ENCODE measurements at places on chromosomes 16 and 17.

DNA sequence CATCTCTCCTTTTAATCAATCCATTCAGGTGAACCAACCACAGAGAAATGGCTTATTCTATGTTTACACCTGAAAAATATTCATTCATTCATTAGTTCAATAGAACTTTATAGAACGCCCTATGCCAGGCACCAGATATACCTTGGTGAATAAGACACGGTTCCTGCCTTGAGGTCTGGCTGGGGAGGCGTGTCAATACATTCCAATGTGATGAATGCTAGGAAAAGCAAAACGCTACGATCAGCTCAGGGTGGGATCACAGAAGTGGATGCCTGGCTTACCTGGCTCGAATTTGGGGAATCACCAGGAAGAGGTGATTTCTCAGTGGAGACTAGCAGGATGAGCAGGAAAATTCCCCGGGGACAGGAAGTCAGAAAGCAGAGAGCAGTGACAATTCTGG, 17.5 kb upstream of the WFIKKN2 start:
- DNase-seq, result peak; percentile 21

- peak; percentile 91 for DNase-seq
Observed at GRCh38 chr16:54373534-54374520, 87.2 kb upstream of the IRX3 start.

DNA sequence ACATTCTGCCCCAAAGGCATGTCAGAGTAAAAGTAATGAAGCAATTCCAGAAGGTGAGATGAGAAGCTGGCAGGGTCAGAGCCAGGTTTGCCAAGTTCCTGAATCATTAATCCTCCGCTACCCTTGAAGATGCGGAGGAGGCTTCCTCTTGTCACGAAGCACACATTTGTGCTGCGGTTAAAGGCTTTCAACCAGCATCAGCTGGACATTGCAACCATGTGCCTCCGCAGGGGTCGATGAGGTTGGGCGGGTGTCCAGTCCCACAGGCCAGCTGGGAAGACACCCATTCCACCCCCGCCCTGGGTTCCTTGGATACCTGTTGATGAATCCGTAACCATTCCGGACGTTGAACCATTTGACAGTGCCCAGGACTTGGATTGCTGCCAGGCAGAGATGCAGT, 1.3 kb downstream of the YBX2 start:
- DNase-seq, result no peak

DNA sequence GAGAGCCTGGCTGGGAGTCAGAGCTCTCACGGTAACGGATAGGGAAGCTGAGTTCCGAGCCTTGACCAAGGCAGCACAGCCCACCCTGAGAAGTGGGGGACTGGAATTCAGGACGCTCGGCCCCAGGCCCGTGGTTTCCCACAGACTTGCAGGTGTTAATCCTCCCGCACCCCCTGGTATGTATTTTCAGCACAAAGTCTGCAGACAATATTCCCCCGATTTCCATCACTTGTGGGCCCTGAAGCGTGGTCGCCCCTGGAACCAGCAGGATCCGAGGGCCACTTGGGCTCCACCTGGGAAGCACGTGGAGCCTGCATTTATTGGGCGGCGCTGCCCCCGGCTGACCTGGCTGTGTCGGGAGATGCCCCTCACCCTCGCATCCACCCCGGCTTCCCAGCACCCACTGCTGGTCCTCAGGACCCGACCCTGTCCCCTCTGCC, 60.2 kb downstream of the WSB1 start:
- DNase-seq, result no peak

- DNase-seq, result no peak
Observed at GRCh38 chr17:16425202-16425601, 9.8 kb downstream of the TRPV2 start.

GRCh38 chr17:4358154-4358553, 8.3 kb downstream of the UBE2G1 start:
- no peak for DNase-seq

DNA sequence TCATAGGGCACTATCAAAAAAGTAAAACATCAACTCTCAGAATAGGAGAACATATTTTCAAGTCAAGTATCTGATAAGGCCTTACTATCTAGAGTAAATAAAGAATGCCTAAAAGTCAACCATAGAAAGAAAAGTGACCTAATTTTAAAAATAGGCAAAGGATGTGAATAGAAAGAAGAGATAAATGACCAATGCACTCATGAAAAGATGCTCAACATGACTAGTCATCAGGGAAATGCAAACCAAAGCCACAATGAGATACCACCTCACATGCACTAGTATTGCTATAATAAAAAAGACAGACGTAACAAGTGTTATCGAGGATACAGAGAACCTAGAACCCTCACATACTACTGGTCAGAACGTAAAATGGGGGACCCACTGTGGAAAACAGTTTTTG, 90.8 kb downstream of the DYNLRB2 start:
- DNase-seq, result peak; percentile 29

GRCh38 chr17:60863892-60864707, 186.4 kb downstream of the BCAS3 start:
- DNase-seq, result peak; percentile 44

DNA sequence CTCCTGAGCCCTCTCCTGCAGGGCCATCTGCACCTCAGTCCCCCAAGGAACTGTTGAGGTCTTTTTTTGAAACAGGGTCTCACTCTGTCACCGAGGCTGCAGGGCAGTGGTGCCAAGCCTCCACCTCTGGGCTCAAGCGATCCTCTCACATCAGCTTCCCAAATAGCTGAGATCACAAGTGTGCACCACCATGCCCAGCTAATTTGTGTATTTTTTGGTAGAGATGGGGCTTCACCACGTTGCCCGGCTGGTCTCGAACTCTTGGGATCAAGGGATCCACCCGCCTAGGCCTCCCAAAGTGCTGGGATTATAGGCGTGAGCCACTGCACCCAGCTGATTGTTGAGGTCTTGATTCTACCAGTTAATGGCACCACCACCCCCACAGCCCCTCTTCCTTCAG, 27.9 kb upstream of the ENDOV start:
- DNase-seq, result no peak

DNA sequence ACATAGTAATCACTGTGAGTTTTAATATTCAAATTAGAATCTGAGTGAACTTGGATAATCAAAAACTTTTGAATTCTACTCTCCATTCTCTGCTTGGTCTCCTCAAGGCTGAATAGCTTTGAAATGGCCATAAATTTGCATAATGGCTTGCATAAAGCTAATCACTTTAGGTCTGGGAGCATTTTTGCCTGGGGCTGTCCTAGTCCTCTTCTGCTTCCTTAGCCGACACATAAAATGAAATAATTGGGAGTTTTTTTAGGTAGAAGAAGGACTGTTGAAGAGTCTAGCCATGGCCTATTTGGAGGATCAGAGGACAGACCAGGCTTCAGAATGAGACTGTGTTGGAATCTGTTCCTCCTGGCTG, 91.4 kb upstream of the EEF2KMT start:
- no peak for DNase-seq

GRCh38 chr16:14668556-14669223, 25.4 kb downstream of the PLA2G10 start:
- DNase-seq, result no peak

DNA sequence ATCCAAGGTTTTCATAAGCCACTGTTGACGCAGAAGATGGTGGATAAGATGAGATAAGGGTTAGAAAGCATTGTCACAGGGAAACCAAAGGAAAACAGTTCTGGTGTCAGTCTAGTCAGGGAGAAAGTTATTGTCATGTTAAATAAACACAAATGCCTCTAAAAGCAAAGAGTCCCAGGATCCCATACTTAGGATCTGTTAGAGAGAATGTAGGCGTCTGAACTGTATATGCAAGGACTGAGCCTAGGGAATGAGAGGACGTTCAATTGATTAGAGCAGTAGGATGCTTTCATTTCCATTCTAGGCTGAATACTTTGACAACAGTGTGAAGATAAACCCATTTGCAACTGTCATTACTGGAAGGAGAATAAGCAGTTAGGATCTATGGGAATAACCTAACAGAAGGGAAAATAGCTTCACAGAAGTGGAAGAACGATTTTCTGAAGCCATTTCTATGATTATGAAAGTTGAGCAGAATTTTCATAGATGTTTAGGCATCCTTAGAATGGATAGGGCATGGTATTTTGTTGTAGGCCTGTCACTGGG, 1149.1 kb upstream of the CDH8 start:
- no peak for DNase-seq

GRCh38 chr16:65574326-65574966, 452.6 kb upstream of the CDH11 start:
- DNase-seq, result no peak

DNA sequence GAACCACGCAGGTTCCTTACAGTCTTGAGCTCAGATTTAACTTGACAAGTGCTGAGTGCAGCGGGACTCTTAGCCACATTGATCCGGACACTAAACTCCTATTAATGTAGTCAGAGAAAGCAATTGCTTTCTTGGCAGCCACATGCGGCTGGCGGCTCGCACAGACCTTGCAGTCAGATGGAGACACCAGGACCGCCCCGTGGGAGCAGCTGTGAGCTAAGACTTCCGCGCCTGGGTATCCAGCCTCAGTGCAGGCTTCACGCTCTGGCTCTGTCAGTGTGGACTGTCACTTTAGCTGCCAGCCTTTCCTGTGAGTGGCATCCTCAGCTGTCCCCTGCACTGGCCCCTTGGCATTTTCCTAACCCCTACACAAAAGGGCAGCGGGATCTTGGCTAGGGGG, 80.9 kb upstream of the NLRP1 start:
- no peak for DNase-seq

- no peak for DNase-seq
Observed at GRCh38 chr17:17256316-17256715, 19.3 kb upstream of the FLCN start.

DNA sequence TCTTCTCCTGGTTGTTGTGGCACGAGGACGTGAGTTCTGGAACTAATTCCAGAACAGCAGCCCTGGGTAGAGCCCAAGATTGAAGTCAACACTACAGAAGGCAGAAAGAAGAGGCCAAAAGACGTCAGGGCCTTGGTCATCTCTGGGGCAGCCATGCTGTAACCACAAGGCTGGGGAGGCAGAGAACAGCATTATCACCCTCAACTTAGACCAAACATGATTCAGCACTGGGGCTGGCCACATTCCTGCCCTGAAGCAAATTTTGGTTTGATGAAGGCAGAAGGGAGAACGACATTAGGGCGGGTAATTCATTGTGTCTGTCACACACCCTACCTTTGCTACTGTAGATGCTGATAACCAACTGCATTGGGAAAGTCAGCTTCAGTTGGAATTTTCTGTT, 9.7 kb upstream of the ALOX15B start:
- DNase-seq, result no peak

- DNase-seq, result no peak
Observed at GRCh38 chr17:80307994-80308691, 47.5 kb downstream of the RNF213 start.

GRCh38 chr16:48383877-48384519, 1.2 kb downstream of the SIAH1 start:
- DNase-seq, result no peak

DNA sequence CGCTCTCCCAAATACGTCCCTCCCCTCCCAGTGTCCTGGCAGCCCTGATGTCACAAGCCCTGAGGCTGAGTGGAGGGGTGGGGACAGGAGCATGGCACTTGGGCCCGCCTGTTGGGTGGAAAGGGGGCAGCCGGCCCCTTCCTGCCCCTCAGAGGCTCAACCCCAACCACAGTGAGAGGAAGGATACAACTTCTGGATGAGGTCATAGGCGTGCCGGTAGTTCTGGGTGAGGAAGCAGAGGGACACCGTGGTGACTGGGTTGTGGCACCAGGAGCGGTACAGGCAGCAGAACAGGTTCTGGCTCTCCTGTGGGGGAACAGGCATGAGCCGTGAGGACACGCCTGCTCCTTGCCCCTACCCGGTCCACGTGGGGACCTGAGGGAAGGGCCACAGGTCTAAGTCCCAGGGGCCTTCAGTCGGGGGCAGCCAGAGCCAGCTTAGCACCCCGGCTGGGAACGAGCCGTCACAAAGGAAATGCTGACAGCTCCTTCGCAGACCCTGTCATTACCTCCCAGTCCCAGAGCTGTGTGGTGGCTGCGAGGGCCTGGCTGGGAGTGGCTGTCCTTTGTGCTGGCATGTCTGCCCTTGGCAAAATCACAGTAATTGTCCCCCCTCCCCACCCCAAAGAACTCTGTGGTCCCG, 11.2 kb upstream of the MTSS2 start:
- peak; percentile 49 for DNase-seq

DNA sequence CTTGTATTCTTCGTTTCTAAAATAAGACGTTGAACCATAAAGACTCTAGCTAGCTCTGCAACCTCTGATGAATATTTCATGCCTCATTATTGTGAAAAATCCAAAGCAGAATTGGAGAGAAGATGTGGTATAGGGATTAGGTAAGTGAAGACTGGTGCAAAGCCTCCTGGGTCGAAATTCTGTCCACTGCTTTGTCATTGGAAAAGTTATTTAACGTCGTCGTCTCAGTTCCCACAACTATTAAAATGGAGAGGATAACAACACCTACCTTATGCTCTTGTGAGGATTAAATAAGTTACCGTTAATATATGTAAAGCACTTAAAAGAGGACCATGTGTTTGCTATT, 1.4 kb upstream of the PRPSAP2 start:
- DNase-seq, result no peak

DNA sequence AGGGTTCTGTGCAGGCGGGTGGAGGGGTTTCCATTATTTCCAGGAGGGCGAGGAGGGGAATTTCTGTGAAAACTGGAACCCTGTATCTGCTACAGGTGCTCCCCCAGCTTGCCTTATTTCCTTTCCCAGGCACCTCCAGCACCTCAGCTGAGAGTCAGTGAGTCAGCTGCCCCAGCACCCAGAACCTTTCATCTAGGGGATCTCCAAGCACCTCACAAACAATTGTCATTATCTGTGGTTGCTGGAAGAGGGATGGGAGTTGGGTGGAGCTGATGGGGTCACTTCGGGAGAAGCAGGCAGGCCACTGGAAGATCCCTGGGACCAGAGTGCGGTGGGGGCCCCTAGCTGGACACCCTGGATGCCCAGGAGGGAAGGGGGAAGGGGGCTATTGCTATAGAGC, 10.0 kb upstream of the CLUH start:
- DNase-seq, result no peak

GRCh38 chr16:1379304-1380076, 27.8 kb downstream of the GNPTG start:
- peak; percentile 62 for DNase-seq

DNA sequence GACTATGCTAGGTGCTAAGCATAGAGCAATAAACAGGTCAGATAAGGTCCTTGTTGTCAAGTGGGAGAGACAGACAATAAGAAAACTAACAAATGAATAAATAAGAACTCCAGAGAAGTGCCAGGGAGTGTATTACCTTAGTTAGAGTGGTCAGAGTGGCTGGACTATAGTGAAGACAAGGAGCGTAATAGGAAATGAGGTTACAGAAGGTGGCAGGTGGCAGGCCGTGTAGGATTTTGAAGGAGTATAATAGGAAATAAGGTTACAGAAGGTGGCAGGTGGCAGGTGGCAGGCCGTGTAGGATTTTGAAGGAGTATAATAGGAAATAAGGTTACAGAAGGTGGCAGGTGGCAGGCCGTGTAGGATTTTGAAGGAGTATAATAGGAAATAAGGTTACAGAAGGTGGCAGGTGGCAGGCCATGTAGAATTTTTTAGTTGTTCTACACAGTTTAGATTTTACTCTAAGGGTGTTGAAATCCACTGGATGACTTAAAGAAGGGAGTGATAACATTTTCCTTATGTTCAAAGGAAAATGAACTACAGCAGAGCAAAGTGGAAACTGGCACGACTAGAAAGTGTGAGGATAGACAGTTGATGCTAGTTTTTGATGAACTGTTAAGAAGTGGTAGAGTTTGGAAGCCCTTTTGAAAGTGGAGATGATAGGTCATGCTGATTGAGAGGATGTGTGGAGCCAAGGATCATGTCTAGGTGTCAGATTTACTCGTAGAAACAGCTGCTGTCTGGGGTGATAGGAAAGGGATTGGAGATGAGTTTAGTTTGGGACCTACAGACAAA, 3.6 kb upstream of the KRTAP3-1 start:
- DNase-seq, result no peak

- no peak for DNase-seq
Observed at GRCh38 chr17:79191270-79191934, 116.8 kb downstream of the ENGASE start.

Data from fibroblast of skin of scalp (primary cell).